ENCODE measurements at places on chromosomes 11 and 22.

GRCh38 chr11:12216041-12216451, 105.7 kb downstream of the MICAL2 start:
- no peak for DNase-seq

GRCh38 chr11:3220101-3220500, 1.5 kb upstream of the MRGPRG start:
- DNase-seq: no peak

GRCh38 chr22:46349238-46349637, 13.7 kb downstream of the TRMU start:
- no peak for DNase-seq

DNA sequence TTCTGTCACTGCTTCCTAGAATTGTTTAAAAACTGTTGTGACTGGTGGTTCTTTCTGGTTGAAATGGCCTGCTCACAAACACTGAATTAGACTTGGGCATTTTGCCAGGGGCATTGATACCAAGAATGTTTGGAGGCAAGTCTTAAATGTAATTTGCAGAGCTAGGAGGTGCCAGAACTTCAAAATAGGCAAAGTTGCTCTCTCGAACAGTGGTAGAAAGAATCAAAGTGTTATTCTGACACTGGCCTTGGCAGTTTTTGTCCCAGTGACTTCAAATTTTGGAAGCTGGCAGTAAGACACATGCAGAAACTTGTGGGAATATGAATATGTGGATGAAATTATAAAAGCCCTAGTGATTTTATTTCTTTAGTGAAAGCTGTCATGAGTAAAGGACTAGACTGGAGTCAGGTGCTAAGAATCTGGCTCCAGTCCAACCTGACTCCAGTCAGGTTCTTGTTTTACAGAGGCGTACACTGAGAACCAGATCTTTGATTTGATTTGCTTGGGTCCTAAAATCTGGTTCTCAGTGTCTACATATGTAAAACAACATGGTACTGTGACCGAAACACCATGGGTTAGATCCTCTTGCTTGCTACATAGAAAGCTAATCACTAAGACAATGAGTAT, 20.9 kb downstream of the SVIP start:
- no peak for DNase-seq

DNA sequence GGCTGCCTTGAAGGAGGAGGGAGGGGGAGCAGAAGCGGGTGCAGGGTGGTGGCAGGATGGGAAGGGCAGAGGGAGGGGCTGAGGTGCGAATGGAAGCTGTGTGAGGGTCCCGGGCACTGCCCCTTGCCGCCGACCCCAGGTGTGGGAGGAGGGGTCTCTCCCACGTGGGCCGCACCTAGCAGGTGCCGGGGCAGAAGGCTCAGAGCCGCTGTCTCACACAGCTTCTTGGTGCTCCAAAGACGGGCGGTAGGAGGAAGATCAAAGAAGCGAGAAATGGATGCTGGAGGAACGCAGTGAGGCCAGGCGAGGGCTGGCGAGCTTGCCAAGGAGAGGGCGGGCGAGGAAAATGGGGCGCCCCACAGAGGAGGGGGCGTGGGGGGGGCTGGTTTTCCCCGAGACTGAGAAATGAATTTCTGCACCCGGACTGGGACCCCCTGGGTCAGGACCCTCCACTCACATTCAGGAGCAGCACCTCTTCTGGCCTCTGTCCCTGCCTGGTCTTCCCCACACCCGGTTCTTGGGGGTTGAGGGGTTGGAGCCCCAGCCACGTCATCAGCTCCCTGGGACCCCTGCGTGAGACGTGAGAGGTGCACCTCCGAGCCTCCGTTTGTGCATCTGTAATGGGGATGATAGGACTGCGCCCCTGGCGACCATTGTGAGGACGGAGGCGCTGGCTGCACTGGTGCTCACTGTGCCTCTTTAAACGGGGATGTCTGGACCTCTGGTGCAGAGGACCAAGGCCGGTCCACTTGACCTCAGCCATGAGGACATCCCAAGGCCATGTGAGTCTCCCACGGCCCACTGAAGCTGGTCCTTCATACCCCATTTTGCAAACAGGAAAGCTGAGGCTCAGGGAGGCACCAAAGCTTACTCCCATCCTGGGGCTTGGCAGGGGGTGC, 16.8 kb downstream of the LSP1 start:
- no peak for DNase-seq

GRCh38 chr11:128505449-128506065, 81.8 kb downstream of the ETS1 start:
- DNase-seq: no peak

DNA sequence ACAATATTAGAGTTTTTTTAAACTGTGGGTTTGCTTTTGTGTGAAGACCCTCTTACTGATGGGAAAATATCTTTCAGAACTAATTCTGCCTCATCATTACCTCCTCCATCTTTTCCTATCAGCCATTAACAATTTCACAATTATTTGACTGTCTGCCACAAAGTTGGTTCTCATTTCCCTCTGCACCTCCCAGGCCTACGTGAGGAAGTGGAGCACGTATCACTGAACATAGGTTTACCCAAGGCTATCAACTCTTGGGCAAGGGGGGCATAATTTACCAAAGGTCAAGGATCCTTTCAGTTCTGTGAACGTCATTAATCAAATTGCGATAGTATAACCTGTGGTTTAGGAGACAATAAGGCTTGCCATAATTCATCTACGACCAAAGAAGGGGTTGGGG, 60.0 kb downstream of the LIF start:
- DNase-seq: no peak

DNA sequence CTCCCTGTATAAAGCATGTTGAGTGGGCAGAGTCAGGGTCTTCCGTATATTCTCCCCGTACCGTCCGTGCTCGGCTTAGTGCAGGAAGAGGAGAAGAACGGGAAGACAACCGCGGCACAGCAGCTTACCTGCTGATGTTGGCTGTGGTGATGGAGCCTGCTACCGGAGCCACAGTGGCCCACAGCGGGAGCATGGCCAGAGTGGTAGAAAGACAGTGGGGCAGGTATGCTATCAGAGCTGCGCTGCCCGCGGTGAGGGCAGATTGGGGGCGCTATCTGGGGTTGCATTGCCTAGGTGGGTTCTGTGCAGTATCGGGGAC, 120.7 kb upstream of the VPREB1 start:
- DNase-seq: no peak

GRCh38 chr22:43085658-43086606, 3.3 kb downstream of the TTLL1 start:
- DNase-seq: no peak

DNA sequence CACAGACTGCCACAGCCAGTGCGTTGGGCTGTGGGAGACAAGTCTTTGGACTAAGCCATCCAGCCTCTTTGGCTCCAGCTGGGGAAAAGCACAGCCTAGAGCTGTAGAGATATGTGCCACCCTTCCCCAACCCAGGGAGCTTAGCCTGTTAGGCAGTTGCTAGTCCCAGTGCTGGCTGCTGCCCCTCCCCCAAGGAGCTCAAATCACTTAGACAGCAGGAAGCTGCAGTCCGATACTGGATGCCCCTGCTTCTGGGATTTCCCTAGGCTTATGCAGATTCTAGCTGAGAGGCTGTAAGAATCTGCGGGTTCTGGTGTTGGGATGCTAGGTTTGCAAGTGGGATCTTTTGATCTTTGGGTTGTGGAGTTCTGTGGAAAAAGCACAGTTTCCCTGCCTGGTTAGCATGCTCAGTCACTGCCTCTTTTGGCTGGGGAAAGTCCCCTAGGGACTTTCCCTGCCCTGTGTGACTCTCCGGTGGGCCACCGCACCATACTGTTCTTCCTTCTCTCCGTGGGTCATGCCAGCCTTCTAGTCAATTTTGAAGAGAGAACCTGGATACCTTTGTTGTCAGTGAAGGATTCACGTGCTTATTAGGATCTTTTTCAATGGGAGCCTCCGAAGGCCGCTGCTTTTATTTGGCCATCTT, 792.0 kb downstream of the KCNA4 start:
- DNase-seq: no peak

DNA sequence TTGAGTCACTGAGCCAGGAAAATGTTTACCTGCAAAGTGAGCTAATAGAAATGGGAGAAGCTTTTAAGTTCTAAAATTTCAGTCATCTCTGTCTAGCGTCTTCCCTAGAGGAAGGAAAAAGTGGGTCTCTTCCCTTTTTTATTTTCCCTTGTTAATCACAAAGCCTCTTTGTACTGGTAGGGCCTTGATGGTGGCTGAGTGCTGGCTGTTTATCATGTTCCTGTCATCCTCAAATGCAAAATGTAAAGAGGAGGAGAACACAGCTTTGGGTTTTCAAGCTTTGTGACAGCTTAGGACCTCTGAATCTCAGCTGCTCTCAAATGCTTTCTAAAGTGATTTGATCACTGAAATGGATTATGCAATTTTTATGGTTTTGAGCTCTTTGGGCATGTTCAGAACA, 222.0 kb downstream of the TMEM135 start:
- no peak for DNase-seq

DNA sequence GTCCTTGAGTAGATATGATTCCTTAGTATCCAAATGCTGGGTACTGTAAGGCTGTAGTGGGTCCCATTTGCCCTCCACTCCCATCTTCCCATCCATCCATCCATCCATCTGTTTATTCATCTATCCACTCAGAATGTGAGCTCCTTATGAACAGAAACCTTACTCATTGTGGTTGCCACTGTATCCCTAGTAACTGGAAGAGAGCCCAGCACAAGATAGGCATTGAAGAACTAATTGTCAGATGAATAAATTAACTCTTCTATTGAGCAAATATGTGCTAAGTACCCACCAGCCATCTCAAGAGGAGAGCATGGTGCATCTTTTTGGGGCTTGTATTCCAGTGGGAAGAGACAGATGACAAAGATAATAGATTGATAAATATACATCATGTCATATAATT, 86.4 kb upstream of the SEZ6L start:
- DNase-seq: no peak

GRCh38 chr22:17694752-17695151, 56.2 kb downstream of the BCL2L13 start:
- DNase-seq: no peak

DNA sequence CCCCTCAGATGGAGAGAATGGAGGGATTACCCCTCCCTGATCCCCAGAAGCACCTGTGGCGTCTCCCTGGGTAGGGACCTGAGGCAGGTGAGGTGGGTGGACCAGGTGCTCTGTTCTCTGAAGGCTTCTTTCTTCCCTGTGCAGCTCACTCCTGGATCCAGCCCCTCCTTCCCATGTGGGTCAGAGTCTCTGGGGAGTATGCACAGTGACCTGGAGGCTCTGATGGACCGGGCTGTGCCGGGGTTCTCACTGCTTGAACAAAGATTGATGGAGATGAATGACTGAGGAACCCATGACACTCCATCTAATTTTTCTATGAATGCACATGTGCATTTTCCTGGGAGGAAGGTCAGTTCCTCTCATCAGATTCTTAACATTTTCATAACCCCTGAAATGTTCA, 78.6 kb upstream of the SHANK2 start:
- no peak for DNase-seq

GRCh38 chr11:29022676-29023075, 914.5 kb downstream of the METTL15 start:
- DNase-seq: peak; percentile 6

- DNase-seq: no peak
These were observed 9.0 kb upstream of the DRD2 start for GRCh38 chr11:113484223-113484622.

DNA sequence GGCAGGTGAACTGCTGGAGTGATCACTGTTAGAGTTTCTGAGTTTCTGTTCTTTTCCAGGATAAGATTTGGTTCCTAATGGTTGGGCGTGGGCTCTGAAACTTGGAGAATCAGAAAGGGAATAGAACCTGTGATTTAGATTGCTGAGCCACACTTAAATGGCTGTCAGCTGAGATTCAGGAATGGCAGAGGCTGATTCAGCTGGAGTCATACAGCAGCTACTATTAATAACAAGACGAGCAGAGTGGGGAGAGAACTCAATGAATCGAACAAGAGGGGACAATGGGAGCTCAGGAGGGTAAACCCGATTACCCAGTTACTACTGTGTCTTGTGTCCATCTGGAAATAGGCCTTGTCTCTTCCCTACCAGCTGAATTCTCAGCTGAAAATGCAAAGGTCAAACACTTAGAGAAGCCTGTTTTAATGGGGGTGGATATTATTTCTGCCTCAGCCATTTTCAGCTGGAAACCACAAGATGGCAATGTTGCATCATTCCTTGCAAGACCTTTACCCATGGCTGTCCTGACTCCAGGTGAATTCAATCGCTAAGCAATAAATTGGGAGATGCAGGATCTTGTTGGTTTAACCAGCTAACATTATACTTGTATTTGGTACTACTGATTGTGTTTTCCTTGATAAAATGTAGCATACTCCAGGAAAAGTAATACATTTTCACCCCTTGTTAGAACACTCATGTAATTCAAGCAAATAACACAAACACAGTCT, 104.5 kb upstream of the RAG2 start:
- DNase-seq: peak; percentile 69

GRCh38 chr11:10051868-10052586, 242.0 kb downstream of the SBF2 start:
- no peak for DNase-seq

- peak; percentile 74 for DNase-seq
These were observed 30.4 kb downstream of the COMMD9 start for GRCh38 chr11:36258730-36259360.

- DNase-seq: peak; percentile 33
These were observed 718 bp downstream of the FADS2 start for GRCh38 chr11:61828629-61829407.

Measured in PC-3 (cell line).